ENCODE measurements at places on chromosomes 2 and 18.

DNA sequence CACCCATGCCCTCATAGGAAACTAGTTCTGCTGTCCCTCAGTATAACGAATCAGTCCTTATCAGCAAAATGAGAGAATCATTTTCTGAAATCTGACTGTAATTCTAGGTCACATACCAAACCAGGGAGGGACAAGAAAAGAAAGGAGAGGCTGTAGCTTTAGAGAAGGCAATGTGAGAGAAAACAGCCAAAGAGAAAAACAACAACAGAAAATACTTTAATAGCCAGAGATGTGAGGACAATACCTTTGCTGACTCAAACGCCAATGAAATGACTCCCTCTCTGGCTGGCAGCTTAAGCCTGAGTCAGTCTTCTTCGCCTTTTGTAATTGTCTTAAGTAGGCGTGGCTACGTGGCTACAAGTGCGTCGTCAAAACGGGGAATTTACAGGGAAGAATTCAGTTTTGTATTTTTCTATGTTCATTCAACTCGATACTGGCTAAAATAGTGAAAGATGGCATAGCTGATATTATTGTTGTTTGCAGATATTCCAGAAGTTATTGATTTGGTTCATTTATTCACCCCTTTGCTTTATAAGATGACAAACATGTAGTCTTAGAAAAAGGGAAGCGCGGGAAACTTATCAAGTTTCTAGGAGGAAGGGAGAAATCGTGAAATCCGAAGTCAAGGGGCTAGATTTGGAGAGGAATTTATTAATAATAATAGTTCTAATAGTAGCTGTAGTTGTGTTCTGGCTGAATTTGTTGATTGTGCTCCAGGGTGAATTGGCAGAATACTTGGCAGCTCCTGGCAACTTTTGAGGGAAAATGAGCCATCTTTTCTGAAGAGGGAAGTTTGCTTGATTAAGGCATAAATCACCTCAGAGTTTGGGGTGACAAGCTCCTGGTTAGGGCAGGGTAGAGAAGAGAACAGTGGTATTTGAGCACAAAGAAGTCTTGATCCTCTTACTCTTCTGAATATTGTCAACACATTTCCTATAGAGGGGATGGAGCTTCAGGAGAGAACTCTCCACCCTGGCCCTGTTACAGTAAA is at the start of gene IL1A:
IL1A (minus strand) TSS at position 295 of the 991 bp plus-strand sequence. CDS start 723 bp downstream, outside the sequence.
- peak; percentile 36 for DNase-seq

- DNase-seq: no peak
These were observed 320.5 kb upstream of the ZNF521 start for GRCh38 chr18:25672490-25672889.

DNA sequence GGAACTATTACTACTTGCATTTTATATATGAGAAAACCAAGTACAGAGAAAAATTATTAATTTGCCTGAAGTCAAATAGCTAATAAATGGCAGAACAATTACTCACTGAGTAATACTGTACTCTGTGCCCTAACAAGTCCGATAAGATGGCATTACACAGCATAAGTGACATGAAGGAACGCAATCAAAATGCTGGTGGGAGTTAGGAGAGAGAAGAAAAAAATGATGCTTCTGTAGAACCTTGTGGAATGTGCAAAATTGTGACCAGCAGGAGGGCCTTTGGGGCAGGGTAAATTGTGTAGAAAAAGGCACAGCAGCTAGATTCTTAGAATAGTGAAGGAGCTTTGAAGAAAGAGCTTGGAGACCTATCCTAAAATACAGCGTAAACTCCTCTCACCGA is 32.9 kb downstream of the EPHA4 start:
- DNase-seq: no peak

DNA sequence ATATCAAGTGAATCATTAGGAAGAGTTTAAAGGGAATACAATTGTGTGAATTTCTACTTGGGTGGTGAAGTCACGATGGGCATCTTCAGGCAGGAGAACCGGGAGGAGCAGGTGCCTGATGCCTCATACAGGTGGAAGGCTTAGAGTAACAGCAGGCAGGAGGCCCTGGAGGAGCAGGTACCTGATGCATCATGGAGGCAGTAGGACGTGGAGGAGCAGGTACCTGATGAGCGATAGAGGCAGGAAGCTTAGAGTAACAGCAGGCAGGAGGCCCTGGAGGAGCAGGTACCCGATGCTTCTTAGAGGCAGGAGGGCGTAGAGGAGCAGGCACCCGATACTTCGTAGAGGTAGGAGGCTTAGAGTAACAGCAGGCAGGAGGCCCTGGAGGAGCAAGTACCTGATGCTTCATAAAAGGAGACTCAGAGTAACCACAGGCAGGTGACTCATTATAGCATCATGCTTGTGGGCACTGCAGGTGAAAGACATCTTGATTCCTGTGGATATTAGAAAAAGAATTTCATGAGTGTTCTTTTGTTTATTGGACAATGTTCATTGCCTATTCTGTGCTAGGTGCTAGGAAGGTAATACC is 133.9 kb downstream of the ATP9B start:
- DNase-seq: peak; percentile 63

DNA sequence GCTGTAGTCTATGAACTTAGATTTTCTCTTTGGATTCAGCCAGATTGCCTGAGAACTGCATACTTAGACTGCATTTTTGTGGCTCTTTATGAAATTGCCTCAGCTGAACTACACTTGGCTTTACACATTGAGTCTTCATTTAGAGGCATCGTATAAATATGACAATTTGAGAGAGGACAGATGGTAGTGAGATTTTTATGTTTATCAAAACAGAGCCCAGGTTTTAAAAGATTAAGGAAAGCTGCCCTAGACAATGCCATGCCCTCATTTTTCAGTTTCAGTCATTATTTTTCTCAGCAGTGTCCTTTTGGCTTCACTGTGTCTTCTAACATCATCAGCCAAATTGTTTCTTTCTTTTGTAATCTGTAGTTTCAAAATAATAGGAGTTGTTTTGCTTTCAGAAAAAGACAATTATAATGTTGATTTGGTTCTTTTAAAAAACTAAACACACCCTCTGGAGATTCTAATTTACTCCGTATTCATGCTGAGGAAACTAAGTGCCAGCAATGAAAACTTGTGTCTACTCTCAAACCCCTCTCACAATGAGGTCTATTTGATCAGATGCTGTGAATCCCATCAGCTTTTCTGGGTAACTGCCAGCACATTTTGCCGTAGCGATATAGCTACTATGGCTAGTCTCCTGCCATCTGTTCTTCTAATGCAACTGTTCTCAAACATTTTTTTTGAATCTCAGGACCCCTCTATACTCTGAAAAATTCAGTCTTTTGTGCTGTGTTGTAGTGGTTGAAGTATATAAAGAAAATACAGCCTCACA is 46.2 kb downstream of the TWSG1 start:
- DNase-seq: peak; percentile 78

DNA sequence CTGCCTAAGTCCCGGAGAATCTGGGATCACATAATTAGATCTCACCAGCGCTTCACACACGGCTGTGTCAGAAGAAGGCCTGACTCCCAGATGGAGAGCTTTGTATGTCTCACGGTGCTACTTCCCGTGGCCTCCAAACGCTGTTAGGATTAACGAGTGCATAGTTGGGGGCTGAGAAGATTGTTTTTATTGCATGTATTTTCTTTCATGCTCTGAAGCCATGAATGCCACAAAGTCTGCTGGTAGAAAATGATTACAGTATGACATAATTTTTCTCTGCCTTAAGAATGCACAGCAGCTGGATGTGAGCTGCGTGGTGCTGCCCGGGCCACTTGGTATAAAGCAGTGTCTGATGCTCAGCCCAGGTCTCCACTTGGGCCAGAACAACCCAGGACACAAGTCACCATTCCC is 166.5 kb downstream of the SEPTIN10 start:
- peak; percentile 97 for DNase-seq

DNA sequence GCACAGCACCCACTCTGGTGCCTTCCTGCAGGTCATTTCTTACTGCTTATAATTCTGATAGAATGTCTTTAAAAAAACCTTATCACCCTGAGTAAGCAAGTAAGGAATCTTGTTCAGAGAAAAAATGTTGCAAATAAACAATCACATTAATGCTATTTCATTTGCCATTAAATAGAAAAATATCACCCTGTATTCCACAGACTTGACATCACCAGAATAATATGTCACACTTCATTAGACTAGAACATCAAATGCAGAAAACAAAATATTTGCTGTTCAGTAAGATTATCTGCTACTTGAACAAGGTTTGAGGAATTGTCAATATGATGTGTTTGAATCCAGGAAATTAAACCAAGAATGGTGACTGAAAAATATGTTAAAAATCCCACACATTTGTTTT is 236.6 kb upstream of the MMADHC start:
- no peak for DNase-seq

GRCh38 chr2:217327953-217328621 is 468.2 kb upstream of the TNP1 start:
- DNase-seq: no peak

DNA sequence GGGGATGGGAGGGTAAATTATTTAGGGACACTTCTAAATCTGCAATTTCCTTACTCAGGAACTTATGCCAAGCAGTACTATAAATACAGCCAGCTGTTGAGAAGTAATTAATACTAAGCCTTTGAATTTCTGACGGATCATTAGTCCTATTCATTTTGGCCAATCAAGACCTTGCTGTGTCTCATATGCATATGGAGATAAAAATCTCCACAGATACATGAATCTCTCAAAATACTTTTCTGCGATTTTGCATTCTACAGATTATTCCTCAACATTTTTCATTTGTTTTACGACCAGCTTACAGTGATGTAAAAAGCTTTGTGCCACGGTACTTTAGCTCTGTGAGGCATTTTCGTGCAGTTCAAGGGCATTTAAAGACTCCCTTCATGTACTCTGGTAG is 16.7 kb downstream of the LANCL1 start:
- DNase-seq: no peak

DNA sequence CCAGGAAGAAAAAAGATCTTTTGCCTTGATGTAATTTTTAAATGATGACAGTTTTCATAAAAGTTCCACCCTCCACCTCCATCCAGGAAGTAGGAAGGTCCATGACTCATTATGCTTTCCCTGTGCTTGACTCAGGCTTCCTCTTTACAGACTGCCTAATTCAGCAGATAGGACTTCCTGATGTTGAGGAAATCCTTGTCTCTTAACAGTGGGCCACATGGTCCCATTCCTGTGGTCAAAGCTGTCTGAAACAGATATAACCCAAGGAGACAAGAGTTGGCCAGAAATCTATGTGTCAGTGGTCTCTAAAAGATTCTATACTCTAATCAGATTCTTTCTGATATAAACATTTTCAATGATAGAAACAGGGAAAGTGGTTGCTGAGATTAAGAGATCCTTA is 119.1 kb downstream of the BAZ2B start:
- DNase-seq: peak; percentile 95

DNA sequence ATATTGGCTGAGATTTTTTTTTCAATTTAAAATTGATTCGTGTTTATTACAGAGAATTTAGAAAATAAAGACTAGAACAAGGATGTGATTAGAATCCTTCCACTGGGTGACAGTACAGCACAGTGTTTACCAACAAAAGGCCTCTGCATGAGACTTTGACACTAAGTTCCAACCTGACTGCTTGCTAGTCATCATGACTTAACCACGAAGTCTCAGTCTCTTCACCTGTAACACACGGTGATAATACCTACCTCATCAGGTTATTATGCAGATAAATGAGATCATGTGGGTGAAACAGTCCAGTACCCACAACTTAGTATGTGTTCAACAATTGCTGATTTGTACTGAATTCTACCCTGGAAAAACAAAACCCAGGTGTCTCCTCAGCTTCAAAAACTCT is 151.2 kb downstream of the STK39 start:
- DNase-seq: no peak

DNA sequence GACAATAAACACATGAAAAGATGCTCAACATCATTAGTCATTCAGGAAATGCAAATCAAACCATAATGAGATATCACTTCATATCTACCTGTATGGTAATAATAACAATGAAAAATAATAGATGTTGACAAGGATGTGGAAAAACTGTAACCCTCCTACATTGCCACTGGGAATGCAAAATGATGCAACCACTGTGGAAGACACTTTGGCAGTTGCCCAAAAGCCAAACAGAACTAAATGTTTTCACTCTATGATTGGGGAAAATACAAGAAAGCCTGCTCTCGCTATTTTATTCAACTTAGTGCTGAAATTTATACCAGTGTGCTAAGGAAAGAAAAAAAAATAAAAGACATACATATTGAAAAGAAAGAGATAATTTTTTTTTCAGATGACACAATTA is 934.5 kb downstream of the CNTNAP5 start:
- peak; percentile 57 for DNase-seq

- peak; percentile 75 for DNase-seq
These were observed 95.9 kb upstream of the RMDN2 start for GRCh38 chr2:37829202-37829601.

DNA sequence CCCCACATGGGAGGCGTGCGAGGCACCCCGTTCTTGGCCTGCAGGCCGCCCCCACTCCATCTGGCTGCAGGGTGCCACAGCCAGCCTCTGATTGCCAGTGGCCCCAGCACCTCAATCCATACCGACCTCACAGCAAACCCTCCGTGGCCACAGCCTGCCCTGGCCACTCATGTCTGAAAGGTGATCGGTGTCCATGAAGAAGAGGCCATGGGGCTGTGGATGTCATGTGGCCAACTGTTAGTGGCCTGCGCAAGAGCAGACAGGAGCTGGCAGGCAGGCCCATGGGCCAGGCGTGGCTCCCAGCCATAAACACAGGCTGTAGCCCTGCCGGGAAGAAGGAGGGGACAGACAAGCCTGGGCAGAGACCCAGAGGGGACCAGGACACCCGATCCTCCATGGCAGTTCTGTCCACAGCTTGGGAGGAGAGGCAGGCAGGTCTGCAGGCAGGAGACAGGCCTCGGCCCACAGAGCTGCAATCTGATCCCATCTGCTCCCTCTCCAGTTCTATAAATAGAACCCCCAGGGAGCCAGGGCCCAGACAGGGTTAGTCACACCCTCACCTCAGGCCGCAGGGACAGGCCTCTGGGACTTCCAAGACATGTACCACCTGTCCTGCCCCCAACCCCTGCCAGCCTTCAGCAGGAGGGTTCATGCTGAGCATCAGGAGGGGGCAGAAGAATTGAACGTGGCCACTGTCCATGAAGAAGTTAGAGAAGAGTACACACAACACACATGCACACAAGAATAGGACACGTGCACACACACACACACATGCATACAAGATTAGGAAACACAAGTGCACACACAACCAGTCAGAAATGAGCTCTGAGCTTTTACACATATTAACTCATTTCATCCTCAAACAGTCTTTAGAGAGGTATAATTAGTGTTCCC is 16.9 kb downstream of the STEAP3 start:
- DNase-seq: peak; percentile 80

GRCh38 chr18:49561289-49562193 is at the start of gene LIPG:
LIPG (plus strand) TSS chr18:49562057; CDS start chr18:49562309, 252 bp downstream.
- DNase-seq: peak; percentile 84

Data from fibroblast of lung (primary cell).